Activated T-cell treated with anti-CD3 and anti-CD28 coated beads, Interleukin-2, amount 50 U/mL, for 48 hours (primary cell): ENCODE measurements at places on chromosomes 1 and 21.

DNA sequence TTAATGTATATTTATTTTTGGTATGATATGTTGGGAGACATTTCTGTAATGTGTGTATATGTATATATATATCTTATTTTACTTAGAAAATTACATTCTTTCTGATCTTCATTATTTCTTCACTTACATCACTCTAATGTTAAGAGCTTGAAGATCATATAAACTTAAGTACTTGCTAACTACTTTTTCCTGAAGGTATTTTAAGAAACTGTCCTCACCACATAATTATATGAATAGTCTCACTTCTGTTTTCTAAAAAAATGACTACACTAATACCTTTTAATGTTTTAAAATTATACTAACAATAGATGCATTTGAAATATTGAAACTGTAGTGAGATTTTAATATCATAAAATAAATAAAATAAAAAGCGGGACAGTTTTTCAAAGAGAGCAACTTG, 377.1 kb downstream of the LRRIQ3 start:
- no peak for DNase-seq

GRCh38 chr1:48039088-48040054, 42.2 kb upstream of the TRABD2B start:
- no peak for DNase-seq

DNA sequence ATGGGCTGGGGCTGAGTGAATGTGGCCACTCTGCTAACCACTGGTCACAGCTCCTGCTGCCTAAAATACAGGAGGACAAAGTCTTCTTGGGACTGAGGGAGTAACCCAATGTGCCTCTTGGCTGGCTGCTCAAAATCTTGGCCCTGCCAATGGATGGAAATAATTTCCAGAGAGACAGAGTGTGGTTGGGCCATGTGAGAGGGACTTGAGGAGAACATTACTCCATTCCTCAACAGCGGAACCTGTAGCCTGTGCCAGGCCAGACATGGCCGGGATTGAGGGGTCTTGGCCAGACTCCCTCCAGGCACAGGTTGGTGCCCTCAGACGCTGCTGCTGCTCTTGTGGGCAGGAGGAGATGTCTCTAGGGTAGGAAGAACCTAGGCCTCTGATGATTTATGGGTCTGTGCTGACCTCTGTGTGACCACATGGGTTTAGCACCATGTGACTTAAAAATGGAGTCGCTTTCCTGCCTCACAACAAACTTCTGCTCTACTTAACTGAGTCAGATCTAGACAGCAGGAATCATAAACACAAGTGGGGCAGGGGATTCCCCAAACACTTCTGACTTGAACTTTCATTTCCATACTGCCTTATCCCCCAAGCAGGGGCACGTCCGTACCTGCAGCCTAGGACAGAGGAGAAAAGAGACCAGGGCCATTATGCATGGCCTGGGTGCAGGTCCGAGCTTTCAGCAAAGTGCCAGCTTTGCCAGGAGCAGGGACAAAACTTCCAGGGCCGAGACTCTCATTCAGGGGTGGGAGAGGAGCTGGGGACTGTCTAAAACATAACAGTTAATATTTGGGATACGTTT, 79.2 kb downstream of the CD34 start:
- peak; percentile 70 for DNase-seq

- no peak for DNase-seq
Measured at GRCh38 chr21:36887963-36888362, 78.5 kb downstream of the HLCS start.

GRCh38 chr21:43643193-43643592, 16.1 kb downstream of the HSF2BP start:
- no peak for DNase-seq

DNA sequence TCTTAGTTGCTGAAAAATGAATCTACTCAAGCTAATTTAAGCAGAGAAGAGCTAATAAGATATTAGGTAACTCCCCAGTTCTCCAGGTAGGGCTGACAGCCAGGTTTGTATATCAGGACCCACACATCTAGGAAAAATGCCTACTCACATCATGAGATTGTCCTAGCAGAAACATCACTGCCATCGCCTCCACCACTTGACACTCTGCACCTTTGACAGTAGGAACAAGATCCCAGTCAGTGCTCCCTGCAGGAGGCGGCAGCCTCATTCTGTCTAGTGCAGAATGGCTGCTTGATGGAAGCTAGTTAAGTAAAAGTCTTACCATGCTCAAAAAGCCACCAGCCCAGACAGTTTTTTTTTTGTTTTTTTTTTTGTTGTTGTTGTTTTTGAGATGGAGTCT, 31.6 kb upstream of the USP1 start:
- DNase-seq = no peak

GRCh38 chr1:214224611-214225354, 56.2 kb upstream of the SMYD2 start:
- DNase-seq = no peak

DNA sequence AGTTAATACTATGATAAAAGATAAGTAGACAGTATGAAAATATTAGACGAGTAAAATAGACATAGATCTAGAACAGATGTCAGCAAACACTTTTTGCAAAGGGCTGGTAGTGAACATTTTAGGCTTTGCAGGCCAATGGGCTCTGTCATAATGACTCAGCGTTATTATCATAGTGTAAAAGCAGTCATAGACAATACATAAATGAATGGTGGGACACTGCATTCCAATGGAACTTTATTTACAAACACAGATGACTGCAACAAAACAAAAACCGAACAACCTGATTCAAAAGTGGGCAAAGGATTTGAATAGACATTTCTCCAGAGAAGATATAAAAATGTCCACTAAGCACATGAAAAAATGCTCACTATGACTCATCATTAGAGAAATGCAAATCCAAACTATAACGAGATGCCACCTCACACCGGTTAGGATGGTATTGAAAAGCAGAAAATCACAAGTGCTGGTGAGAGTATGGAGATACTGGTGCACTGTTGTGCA, 7.3 kb downstream of the GSTM5 start:
- no peak for DNase-seq

DNA sequence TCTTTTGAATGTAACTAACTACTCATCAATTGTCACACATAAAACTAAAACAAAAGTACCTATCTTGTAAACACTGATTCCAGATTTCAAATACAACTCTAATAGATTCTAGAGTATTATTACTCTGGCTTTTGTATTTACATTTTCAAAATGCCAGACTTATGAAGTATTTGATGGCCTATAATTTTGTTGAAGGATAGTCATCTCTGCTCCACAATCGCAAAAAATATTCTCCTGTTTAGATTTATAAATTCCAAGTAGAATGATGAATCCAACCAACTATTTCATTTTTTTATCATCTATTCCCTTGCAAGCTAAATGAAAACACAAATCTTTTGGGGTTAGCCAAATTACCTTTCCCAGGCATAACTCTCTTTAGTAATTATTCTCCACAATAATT, 75.0 kb upstream of the GUCA2A start:
- no peak for DNase-seq

GRCh38 chr1:36594023-36594422, 111.3 kb upstream of the CSF3R start:
- DNase-seq = no peak

GRCh38 chr1:166822385-166822784, 16.9 kb upstream of the POGK start:
- no peak for DNase-seq

DNA sequence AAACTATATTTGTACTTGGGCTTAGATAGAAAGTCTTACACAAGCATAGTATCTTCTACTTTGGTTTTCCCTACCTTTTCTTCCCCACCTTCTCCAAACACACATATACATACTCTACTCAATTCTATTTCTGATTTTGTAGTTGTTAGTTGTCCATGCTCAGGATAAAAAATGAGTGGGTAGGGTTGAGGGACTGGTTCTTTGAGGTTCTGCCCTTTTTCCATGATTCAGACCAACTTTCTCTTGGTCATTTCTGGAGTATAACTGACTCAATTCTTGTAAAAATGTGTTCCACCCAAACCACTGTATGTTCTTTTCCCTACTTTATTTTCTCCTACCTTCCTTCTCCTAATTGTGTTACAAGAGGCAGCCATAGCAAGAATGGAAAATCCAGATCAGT, 3.3 kb downstream of the CFAP126 start:
- no peak for DNase-seq

DNA sequence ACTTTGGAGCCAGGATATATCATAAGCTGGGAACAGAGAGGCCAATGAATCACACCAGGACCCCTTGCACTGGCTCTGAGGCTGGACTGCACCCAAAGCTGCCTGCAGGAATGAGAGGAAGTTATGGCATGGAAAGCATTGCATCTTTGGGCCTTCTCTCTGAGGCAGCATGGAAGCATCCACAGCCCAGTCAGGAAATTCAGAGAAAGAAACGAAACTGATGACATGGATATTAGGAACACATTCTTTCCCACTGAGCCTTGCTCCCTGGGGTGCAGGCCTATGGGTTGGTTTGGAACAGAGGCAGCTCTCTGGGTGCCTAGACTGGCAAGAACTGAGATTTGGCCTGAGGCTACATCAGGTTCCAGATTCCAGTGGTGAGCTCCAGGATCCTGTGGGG, 98.6 kb downstream of the NGF start:
- no peak for DNase-seq

- no peak for DNase-seq
Measured at GRCh38 chr1:232322162-232322734, 307.7 kb downstream of the SIPA1L2 start.

DNA sequence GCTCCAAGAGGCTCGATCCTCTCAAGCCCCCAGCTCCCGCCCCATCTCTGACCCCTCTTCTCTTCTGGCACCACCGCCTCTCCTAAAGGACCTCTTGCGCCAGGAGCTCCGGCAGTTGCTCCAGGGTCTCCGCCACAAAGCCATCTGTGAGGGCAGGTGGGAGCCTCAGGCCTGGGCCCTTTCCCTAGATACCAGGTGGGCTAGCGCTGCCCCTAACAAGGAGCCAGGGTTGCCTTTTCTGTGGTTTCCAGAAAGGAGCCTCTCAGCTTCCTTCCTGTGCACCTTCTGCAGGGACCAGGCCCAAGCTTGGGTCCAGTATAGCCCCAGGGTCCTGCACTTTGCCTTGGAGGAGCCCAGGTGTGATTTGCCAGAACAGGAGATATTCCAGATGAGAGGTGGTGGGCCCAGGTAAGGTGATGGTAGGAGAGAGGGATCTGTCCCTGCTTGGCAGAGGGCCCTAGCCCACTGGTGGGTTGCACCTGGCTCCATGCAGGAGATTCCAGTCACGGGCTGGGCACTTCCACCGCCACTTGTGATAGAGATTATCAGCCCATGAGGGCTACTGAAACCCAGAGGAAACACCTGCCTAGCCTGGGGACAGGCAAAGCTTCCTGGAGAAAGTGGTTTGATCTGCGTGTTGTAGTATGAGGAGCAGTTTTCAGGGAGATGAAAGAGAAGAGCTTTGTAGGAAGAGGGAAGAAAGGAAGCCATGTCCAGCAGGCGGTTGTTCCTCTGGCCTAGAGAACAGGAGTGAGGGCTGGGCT, 1.0 kb downstream of the CCDC24 start:
- no peak for DNase-seq

DNA sequence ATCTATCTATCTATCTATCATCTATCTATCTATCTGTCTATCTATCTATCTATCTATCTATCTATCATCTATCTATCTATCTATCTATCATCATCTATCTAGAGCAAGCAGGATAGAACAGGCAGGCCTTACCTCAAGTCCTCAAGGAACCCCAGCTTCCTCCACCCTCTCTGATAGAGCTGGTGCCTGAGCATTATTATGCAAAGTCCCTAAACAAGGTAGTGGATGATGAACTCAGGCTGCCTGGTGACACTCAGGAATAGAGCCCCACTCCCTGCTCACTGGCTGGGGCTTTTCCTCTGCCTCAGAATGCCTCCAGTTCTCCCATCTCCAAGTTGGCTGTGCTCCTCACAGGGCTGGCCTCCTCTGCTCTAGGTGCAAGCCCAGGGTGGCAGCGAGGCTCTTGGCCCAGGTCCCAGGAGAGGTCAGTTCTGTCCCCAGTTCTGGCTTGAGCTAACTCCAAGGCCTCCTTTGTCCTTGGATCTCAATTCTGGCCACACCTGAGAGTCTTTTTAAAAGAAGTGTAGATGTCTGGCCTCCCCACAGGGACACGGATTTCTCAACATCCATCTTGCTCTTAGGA, 60.2 kb downstream of the PCP4 start:
- DNase-seq = no peak

- DNase-seq = peak; percentile 56
Measured at GRCh38 chr1:109630081-109630897, 10.7 kb downstream of the AMPD2 start.

DNA sequence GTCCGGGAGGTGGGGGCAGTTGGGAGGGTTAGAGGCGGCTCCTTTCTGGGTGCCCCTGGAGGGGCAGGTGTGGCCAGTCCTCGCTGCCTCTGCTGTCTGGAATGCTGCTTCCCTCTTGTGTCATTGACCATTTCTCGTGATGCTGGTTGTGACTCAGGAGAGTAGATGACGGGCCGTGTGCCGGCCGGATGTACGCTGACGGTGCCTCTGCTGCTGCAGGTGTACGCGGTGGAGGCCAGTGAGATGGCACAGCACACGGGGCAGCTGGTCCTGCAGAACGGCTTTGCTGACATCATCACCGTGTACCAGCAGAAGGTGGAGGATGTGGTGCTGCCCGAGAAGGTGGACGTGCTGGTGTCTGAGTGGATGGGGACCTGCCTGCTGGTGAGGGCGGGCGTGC, 13.9 kb downstream of the PRMT2 start:
- no peak for DNase-seq

- DNase-seq = no peak
Measured at GRCh38 chr21:41367301-41367944, 5.6 kb downstream of the MX2 start.

GRCh38 chr1:171753685-171754352, 12.0 kb upstream of the VAMP4 start:
- no peak for DNase-seq

GRCh38 chr1:98991127-98992012, 13.3 kb downstream of the PLPPR5 start:
- DNase-seq = no peak

DNA sequence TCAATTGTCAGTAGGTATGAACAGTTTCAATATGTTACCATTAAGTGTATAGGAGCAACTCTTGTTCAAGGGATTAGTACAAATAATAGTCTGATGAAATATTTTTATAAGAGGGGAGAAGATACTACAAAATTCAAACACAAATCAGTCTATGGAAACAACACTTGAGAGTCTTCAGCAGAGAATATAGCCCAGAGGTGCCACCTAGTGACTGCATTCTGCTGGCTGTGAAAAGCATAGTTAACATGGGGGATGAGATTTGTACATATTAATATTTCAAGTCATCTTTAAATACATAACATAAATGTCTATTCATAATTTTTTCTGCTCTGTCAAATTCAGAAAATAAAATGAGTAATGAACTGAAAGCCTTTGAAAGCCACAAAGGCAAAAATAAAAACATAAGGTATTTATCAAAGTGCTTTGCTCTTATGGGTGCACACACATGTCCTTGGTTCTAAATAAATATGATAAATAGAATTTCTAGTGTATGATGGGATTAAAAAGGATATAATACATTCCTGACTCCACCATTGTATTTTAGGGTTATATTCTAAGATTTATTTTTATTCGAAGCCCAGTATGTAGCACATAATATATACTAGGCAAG, 440.9 kb upstream of the ZRANB2 start:
- no peak for DNase-seq

GRCh38 chr21:31967334-31967733, 94.5 kb downstream of the HUNK start:
- DNase-seq = no peak

- no peak for DNase-seq
Measured at GRCh38 chr1:4563586-4563985, 90.8 kb upstream of the AJAP1 start.

GRCh38 chr1:100952104-100952745, 56.3 kb downstream of the SLC30A7 start:
- DNase-seq = no peak
